ENCODE measurements at places on chromosomes 1 and 21.

DNA sequence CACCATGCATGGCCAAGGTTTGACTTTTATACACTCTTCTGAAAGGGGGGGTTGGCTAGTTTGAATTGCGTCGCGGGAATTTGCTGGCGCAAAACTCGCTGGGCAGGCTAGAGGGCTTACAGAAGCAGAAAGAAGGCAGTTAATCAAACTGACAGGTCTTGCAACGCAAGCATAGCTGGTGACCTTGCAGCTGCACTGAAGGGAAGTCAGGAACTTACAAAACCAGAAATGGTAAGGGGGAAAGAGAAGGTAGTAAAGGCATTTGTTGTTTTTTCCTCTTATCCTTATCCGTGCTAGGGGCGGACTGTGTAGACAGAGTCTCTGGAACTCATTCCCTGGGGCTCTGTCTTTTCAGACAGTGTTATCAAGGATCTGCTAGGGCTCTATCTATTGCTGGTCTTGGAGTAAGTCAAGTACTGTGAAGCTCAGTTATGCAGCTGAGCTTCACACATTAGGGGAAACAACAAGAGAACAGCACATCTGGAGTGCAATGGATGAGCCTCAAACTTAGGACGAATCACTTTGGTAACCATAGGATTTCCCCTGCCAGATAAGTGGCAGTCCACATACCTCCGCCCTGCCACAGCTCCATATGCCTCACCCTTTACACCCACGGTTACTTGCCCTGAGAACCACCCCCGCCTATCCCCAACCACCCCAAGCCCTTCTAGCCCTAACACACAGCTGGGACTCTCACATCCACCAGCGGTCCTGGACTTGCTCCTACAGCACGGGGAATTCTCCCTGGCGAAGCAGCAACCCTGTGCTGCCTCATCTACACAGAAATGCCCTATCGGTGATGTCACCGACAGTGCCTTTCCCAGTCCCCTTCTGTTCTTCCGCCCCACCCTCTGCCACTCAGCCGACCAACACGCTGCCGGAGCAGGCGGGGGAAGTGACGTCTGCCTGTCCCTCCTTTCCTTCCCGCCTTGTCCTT, 251.4 kb downstream of the FAM72C start:
- peak; percentile 24 for DNase-seq

GRCh38 chr1:19479351-19480120, 5.8 kb downstream of the CAPZB start:
- DNase-seq = no peak

DNA sequence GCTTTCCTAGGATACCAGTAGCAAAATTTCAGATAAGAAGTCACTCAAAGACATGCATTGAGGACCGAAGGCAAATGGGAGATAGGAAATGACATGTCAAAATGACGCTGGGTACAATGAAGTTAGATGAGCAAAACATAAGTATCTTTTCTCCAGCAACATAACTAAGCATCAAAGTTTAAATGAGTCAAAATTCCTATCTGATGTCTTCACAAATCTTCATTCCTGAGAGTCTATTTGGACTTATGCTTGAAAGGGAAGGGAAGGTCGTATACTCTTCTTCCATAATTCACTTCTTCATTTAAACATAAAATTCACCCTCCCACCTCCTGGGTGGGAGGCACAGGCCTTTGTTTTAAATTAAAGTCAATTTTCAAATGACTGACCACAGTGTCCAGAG, 4.1 kb upstream of the TMEM81 start:
- no peak for DNase-seq

GRCh38 chr1:54716299-54717047, 812 bp downstream of the TTC4 start:
- no peak for DNase-seq

DNA sequence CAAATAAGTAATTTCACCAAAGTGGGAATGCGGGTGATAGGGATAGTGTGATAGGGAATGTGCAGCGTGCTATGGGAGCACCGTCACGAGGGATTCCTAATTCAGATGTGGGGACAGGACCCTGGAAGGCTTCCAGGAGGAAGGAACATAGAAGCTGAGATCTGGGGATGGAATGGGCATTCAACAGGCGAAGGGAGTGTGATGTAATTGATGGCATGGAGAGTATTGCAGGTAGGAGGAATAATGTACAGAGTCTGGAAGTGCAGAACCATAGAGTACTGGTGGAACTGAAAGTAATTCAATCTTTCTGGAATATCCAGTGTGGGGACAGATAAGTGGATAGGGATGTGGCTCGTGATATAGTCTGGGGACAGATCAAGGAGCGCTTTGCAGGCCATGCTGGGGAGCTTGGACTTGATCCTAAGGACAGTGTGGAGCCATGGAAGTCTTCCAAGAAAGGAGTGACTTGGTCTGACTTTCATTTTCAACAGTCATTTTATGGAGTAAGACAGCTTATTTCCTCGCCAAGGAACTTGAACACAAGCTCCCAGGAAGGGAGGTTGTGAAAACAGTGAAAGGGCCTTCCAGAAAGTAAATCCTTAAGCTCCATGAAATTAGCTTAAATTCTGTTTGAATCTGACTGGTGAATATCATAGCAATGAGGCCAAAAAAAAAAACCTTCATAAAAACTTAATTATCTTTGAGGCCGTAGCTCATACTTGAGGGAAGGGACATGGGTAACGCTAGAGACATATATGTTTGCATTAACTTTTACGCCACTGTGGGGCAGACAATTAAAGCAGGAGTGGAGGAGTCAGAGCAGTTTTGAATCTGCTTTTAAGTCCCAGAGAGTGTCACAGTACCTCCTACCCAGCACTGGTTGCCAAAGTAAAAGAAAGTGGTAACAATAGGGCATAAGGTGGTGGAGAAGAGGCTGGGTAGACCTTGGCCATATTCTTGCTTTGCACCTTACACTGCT, 55.8 kb downstream of the ROR1 start:
- no peak for DNase-seq

DNA sequence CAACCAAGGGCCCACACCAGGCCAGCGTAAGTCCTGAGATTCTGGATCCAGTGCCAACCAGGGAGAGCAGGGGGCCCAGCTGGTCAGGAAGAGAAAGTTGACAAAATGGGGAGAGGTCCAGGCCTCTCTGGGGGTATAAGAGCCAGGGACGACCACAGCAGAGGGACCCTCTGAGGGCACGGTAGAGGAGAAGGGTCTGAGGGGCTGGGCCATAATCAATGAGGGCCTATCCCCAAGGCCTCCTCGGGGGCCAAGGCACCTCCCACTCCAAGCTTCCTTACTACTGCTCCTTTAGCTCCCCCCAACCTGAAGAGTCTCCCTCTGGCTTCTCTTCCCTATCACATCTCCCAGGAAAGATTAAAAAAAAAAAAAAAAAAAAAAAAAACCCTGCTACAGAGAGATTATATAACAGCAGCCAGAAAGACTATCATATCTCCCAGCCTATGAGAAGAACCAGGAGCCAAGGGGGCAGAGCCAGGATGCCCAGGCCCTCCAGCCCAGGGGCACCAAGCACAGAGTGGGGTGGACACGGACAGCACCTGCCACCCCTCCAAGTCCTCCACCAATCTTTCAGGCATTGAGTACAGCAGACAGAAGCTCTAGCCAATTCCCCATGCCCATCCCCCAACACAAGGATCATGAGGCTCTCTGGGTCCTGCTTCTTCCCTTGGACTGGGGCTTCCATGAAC, 2.7 kb downstream of the MEF2D start:
- DNase-seq = no peak

DNA sequence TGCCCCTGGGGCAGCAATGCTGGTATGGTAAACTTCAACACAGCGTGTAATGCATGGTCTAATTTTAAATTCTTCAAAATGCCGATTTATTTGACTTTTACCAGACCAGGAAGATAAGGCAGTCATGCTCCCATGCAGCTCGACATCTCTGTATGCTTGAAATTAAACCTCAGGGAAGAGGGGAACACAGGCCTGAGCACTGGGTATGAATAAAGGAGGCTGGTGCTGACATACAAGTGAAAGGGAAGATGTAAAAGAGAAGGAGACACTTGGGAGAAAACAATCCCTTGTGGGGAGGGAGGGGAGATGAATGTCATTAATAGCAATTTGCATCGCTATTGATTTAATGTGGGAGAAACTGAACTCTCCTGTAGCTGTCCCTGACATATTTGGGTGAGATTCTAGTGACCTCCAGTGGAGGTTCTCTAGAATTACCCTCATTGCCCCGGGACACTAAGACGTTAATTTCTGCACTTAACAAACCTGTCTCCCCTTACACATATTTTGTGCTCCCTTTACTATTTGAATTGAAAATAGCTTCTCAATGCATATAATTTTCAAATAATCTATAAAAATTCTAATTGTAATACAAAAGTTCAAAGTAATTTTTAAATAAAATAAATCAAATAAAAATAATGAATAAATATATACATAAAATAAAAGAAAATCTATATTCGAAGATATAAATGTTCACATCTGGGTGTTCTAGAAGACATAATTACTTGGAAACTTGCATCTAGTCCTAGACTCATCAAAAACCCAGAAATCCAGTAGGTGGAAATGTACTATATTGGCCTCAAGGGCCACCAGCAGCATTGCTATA, 283.1 kb downstream of the LMX1A start:
- peak; percentile 33 for DNase-seq
